ENCODE measurements at places on chromosomes 12 and 14.

DNA sequence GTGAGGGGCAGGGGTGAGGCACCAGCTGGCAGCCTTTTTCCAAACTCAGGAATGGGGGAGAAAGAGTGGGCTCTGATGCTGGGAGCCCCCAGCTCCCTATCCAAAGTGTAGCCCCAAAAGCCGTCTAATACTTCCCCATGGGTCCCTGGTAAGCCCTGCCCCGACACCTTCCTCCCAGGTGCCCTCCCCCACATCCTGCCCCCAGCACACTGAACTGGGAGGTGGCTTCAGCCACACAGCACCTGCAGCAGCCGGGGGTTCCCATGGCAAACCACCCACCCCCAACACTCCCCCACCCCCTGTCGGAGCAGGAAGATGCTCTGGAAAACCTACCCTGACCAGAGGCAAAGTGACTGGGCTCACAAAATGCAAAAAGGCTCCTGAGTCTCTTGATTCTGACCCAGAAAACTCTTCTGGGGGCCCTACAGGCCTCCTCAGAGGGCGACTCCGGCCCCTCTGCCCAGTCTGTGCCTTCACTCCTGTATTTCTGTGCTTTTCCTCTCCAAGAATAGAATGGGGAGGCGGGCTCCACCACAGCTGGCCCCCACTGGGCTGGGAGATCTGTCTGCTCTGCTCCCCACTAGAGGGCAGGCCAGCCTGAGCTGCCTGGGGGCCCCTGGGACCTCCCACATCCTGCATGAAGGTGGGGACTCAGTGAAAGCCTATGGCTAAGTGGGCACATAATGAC is 81.6 kb downstream of the ITPK1 start:
- DNase-seq, result no peak

DNA sequence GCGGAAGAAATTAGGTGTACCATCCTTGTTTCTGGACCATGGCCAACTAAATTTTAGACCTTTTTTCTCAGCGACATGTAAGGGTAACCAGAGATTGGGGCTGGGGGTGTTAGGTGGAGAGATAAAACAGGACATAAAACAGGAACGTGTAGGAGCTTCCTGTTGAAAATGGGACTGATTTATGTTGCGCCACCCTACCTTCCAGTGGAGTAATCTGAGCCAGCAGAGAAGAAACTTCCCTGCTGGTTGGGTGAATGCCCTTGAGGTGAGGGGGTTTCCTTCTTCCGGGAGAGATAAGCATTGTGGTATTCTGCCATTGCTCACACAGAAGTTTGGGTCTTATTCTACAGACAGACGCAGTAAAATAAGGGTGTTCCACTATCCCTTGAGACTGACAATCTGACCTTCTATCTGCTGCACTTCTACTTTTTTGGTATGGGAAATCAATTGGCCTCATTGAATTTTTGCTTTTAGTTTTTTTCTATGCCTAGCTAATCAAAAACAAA is 417.6 kb downstream of the PCNX1 start:
- no peak for DNase-seq

DNA sequence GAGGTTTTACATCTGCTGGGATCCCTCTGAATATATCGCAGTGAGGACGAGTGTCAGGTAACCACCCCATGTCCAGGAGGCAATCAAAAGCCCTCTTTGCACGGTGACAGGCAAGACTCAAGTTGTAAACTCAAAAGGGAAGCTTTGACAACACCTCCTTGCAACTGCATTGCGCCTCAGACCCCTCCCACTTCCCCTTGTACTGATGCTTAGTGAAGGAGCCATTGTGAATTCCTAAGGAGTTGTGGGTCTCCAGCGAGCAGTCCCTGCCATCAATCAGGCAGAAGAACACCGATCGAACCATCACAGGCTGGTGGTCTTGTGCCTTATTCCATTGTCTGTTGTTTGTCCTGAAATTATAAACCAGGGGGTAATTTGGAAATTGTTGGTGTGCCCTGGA is 112.6 kb downstream of the CCDC60 start:
- DNase-seq, result no peak

GRCh38 chr12:52517888-52518287 is 2.3 kb downstream of the KRT5 start:
- no peak for DNase-seq

GRCh38 chr12:70083677-70084020 is 159.6 kb upstream of the CNOT2 start:
- no peak for DNase-seq

- no peak for DNase-seq
Observed at GRCh38 chr14:102171173-102172020, 31.7 kb downstream of the WDR20 start.

GRCh38 chr12:51217968-51218606 is at the start of gene POU6F1:
Gene POU6F1 (minus strand): TSS chr12:51218062. CDS start chr12:51206836, 11,226 bp downstream.
- no peak for DNase-seq

GRCh38 chr12:1217191-1217949 is 226.3 kb downstream of the ERC1 start:
- DNase-seq, result peak; percentile 37

GRCh38 chr12:58858030-58858429 is 62.3 kb downstream of the LRIG3 start:
- no peak for DNase-seq

DNA sequence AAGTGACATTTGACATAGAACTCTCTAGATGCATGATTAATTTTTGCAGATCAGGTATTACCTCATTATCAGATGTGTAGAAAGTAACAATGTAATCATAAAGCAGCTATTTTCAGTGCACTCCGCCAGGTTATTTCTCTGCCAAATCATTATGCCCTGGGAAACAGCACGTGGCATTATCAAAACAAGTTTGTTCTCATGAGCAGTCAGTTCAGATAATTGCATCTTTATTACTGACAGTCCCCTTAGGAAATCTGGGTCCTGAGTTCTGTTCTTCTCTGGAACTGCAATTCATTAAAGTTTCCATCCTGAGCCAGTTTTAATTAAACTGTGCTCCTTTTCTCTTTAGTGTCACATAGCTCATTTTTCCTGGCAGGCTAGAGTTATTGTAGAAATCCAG is 94.7 kb upstream of the KRR1 start:
- DNase-seq, result no peak

GRCh38 chr12:75489613-75490210 is 9.2 kb downstream of the GLIPR1 start:
- no peak for DNase-seq

DNA sequence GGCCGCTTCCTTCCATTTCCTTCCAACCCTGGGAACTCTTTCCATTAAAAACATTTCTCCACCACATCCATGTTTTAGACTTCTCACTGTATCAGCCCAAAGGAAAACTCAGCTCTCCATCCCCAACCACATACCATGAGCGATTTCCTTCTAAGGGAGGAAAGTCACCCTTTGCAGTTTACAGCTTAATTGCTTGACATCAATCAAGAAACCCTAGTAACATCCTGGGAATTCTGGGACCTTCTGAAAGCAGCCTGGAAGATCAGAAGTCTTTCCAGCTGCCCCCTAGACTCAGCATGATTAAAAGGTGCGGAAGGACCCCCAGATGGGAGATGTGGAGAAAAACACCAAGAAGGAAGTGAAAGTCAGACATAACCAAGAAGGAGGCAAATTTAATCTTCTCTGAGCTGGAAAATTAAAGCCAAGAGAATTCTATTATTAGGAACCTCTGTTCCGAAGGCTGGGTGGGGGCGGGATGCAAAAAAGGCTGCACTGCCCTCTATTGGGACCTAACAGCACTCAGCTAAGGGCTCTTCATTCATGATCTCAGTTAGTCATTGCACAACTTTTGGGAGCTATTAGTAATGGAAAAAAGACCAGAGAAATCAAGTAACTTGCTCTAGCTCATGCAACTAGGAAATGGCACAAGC is 73.3 kb upstream of the PLXNC1 start:
- DNase-seq, result peak; percentile 43

GRCh38 chr12:33671676-33672075 is 232.1 kb upstream of the SYT10 start:
- no peak for DNase-seq

GRCh38 chr12:19912991-19913390 is 455.3 kb upstream of the PDE3A start:
- no peak for DNase-seq

- DNase-seq, result no peak
Observed at GRCh38 chr12:72723732-72724131, 451.6 kb downstream of the TRHDE start.

DNA sequence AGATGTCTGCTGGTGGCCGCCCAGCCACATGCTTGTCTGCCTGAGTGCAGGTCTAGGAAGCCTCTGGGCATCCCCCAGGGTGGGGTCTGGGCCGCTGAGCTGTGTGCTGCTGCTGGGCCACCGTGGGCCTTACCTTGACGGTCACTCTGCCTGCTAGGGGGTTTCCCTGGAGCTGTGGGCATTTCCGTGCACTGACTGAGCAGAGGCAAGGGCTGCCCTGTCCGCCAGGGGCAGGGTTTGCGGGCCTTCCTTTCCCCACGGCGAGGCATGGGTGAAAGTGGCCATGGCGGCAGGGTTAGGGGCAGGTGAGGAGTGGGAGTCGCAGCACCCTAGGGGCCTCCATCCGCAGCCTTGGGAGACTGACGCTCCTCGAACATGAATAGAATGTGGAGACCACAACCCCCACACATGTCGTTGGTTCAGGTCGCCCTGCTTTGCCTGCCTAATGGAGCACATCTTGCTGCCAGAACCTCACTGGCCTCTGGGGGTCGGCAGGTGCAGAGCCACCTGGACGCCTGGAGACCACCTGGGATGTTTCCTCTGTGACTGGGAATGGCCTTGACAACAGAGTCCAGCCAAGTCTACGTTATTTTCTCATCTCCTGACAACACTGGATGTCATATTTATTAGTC is 2.5 kb downstream of the ZBTB42 start:
- no peak for DNase-seq

- peak; percentile 19 for DNase-seq
Observed at GRCh38 chr14:60064491-60065072, 27.1 kb upstream of the PCNX4 start.

GRCh38 chr12:27822076-27822712 is 42.2 kb upstream of the MANSC4 start:
- DNase-seq, result no peak

DNA sequence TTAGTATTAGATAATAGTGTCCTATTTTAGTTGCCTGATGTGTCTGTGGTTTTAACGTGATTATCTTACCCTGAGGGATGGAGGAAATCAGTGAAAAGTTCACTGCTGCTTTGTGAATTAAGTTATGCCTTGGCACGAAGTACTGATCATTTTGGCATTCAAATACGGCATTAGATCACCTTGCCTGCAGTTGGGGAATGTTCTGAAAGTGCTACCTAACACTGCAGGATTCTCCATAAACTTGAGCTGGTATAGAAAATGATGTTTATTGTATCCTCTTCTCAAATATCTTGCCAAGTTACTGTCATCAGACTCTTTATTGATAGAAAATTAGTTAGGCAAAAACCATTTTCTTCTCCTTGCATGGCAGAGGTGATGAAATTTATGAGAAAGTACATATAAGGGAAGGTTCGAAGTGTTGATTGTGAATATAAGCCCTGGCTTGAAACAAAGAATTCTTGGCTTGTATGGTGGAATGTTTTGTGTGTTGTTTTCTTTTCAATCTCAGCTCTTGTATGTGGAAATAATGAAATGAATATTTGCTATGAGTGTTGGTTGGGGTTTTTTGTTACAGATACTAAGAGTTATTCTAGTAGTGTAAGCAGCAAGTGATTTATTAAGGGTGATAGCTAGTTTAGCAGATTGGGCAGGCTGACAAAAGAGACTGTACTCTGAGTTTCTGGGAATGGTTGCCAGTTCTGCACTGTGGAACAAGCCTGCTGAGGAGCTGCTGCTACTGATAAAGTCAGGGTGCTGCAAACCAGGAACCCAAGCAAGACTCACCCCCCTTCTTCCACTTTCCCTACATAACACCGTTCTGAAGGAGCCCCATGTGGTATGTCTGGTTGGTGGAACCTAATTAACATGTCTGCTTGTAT is 448.3 kb downstream of the PCNX1 start:
- DNase-seq, result no peak

DNA sequence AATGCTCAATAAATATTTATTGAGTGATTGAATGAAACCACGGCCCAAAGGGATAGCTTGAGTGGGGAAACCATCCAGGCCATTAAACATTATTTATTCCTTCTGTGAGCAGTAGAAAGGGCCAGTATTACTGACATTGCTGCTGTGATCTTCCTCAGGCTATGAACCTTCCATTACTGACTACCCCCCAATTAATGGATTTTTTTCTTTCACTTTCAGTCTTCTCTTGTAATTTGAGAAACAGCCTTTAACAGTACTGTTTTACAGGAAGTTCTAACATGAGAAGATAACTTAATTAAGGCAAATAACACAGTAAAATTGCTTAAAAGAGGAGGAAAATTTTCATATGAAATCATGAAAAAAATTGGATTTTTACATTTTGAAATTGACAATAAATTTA is 629.5 kb downstream of the TRHDE start:
- DNase-seq, result no peak

- DNase-seq, result no peak
Observed at GRCh38 chr14:105292826-105293711, 7.7 kb downstream of the BRF1 start.

- no peak for DNase-seq
Observed at GRCh38 chr12:90100579-90100978, 391.9 kb upstream of the ATP2B1 start.

DNA sequence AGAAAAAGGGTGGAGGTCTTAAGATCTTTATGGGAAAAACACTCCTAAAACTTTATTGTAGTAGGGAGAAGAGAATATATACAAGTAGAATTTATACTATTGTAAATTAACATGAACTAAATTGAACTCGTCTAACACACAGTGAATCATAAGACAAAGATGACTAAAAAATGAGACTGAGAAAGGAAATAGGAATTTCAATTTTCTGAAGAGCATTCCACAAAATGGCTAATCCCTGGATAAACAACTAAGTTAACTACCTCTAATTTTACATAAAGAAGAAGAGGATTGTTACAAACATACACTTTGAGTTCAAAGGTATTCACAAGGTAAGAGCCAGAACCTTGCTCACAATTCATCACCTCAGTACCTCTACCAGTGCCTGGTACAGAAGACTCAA is 2.0 kb downstream of the MAP4K5 start:
- no peak for DNase-seq

DNA sequence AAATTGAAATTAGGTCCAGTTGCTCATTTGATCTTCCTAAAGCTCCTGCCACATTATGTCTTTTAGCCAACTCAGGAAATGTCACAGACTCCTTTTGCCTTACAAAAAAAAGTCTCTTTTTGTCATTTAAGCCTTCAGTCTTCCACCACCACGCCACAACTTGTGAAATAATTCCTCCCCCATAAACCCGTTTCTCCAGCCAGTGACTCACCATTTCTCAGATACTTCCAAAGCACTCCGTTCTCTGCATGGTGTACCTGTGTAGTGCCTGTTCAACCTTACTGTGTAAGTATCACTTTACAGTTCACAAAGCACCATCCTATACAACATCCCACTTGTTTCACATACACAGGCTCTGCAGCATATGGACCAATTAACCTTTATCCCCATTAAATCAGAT is 139.5 kb upstream of the AEBP2 start:
- DNase-seq, result no peak

GRCh38 chr12:100346660-100347059 is 10.2 kb upstream of the SLC17A8 start:
- peak; percentile 7 for DNase-seq

GRCh38 chr12:66423266-66423665 is 121.0 kb downstream of the HELB start:
- DNase-seq, result no peak

GRCh38 chr12:26373606-26374495 is 178.5 kb downstream of the SSPN start:
- no peak for DNase-seq

GRCh38 chr12:94437303-94437702 is 22.4 kb downstream of the CEP83 start:
- DNase-seq, result no peak

GRCh38 chr12:39587225-39587624 is 32.4 kb downstream of the ABCD2 start:
- no peak for DNase-seq

- no peak for DNase-seq
Observed at GRCh38 chr12:109900752-109901580, 892 bp downstream of the TCHP start.

- DNase-seq, result no peak
Observed at GRCh38 chr14:68373124-68373646, 419.7 kb downstream of the ZFP36L1 start.

Measured in NCI-H748 treated with DMSO at 0.1 percent for 48 hours (cell line).